ENCODE measurements at places on chromosomes 5 and 9. TPM values are rescaled to one million over a fixed set of nuclear protein-coding genes. Genes with fewer than 3 reads are reported as not detected.

PIP5KL1 gene
- total RNA-seq = 1.8 TPM

RNF183 gene
- total RNA-seq = 0.34 TPM

CCNO gene
- total RNA-seq = not detected

ANKRD31 gene
- total RNA-seq = 0.29 TPM

PTGES gene
- total RNA-seq = not detected

DIRAS2 gene
- total RNA-seq = not detected

NEURL1B gene
- total RNA-seq = 1.3 TPM

THBS4 gene
- total RNA-seq = 0.73 TPM

CYSRT1 gene
- 0.27 TPM for total RNA-seq

FAM174A gene
- 6.8 TPM for total RNA-seq

IL3 gene
- 6.0 TPM for total RNA-seq

CDC20B gene
- total RNA-seq = 0.17 TPM

SLC6A19 gene
- total RNA-seq = not detected

IQGAP2 gene
- total RNA-seq = 92.8 TPM

DROSHA gene
- total RNA-seq = 82.5 TPM

CCL27 gene
- not detected for total RNA-seq

SCGB3A2 gene
- not detected for total RNA-seq

UBE2B gene
- 98.9 TPM for total RNA-seq

CCDC192 gene
- not detected for total RNA-seq

HMGCR gene
- 70.0 TPM for total RNA-seq

LECT2 gene
- not detected for total RNA-seq

OLFM1 gene
- 5.3 TPM for total RNA-seq

OR1Q1 gene
- total RNA-seq = not detected

ROR2 gene
- 6.6 TPM for total RNA-seq

DOCK8 gene
- total RNA-seq = 266 TPM

OBP2B gene
- not detected for total RNA-seq

TMEFF1 gene
- total RNA-seq = 0.10 TPM

Data from T-helper 1 cell treated with Interleukin-12 subunit alpha and Interleukin-12 subunit beta and Interleukin-4 antibody, amounts not matched to agents 30 ng/mL and 1 ng/mL, for 36 hours (primary cell).